ENCODE measurements at places on chromosomes 3 and 15.
A peak's percentile ranks its signal among the peaks of the same experiment; 100 is the strongest.

DNA sequence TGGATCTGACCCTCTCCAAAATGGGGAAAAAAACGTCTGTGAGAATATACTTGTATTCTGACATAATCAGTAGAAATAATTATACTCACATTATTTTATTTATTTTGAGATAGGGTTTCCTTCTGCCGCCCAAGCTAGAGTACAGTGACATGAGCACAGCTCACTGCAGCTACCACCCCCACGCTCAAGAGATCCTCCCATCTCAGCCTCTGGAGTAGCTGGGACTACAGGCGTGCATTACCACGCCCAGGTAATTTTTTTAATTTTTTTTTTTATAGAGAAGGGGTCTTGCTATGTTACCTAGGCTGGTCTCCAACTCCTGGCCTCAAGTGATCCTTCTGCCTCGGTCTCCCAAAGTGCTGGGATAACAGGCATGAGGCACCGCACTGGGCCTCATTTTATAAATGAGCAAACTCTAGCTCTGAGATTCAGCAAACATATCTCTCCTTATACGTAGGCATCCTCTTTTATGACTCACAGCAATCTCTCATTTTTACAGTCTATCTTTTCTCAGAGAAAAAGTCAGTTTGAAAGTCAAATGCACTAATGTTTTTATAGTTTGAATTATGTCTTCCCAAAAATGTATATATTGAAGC, 989 bp upstream of the VGLL3 start:
- DNase-seq = peak; percentile 43

DNA sequence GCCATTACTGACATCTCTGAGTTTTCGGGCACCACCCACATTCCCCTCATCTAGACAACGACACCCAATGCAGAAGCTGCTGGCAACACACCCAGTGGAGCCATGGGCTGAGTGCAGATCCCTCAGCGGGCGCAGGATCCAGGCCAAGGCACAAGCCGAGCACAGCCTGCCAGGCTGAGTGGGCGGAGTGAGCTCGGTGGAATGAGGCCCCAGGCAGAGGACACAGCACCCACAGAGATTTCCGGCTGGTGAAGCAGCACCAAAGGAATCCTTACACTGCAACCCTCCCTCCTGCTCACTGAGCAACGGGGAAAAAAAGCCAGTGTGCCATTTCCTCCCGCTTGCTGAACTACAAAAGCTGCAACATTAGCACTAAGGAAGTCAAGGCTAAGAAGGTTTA, 34.3 kb downstream of the ZMAT3 start:
- DNase-seq = peak; percentile 89

GRCh38 chr3:184466413-184466960, 86.6 kb downstream of the CHRD start:
- peak; percentile 18 for DNase-seq

DNA sequence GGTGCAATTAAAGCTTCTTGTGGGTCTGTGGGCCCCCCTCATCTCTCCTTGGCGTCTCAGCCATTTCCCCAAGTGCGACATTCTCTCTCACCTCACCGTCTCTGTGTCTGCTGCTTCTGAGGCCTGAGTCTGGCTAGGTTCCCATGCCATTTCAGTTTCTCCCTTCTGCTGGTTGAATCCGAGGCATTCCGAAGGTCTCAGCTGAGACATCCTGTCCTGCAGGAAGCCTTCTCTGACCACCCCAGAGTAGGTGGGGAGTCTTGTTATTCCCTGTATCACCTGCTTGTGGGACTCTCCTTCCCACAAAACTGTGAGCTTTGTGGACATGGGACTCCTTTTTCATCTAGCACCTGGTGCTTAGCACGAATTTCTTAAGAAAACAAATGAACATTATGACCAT, 78.3 kb downstream of the ASB7 start:
- no peak for DNase-seq

GRCh38 chr3:37107846-37108245, 66.5 kb downstream of the LRRFIP2 start:
- DNase-seq = no peak

GRCh38 chr3:133983126-133983525, 46.6 kb downstream of the SLCO2A1 start:
- no peak for DNase-seq
